ENCODE measurements at places on chromosomes 3 and 15. TPM values are rescaled to one million over a fixed set of nuclear protein-coding genes. Genes with fewer than 3 reads are reported as not detected.

Gene CCR9
- polyA plus RNA-seq, result not detected

Gene ACTC1
- polyA plus RNA-seq, result 1.0 TPM

Gene FBXW12
- polyA plus RNA-seq, result 0.08 TPM

Gene SLC24A5
- polyA plus RNA-seq, result not detected
